HuH-7 (cell line): ENCODE measurements at places on chromosomes 7 and 10.

- no peak for DNase-seq
Measured at GRCh38 chr10:117554241-117554814, 11.8 kb downstream of the EMX2 start.

DNA sequence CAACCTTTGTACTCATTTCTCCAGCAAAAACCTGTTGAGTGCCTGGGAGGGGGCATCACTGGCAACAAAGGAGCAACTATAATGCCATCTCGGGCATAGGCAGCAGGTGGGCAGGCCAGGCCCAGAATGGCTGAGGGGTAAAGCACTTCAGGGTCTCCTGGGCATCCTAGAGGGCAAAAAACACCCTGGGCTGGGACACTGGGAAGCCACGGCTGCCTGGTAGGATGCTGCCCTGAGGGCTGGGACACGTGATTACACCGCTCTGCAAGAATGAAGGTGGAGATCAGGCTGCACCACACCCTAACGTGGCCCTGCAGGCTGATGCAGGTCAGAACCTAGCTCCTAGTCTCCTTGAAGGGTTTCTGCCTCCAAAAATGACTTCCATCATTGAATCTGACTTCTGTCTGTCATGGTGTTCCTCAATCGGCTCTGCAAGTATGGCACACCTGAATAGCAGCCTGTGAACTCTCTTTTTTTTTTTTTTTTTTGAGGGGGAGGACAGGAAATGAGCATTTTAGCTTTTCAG lies 4.5 kb upstream of the TRAPPC14 start:
- DNase-seq = no peak

GRCh38 chr7:157476654-157477549 lies 140.1 kb downstream of the DNAJB6 start:
- DNase-seq = no peak

GRCh38 chr10:24360282-24361127 lies 151.6 kb downstream of the KIAA1217 start:
- DNase-seq = peak; percentile 56

DNA sequence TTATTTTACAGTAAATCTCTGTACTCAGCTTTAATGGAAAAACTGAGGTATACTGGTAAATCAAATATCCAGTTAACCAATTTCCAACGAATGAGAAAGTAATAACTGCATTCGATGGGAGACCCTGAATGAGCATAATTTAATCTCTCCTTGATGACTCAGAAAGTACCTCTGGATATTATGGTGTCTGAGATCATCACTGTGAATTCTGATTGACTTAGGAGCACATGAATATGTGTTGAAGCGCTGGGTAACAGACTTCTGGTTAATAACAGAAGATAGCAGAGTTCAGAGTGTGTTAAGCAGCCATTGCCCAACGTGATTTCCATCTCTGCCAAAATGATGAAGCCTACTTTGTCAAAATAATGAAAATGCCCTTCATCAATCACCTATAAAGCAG lies 116.6 kb downstream of the NRP1 start:
- no peak for DNase-seq

- DNase-seq = no peak
Measured at GRCh38 chr10:86211691-86212390, 154.8 kb downstream of the GRID1 start.

GRCh38 chr10:21449288-21449966 lies 76.1 kb downstream of the SKIDA1 start:
- no peak for DNase-seq

- no peak for DNase-seq
Measured at GRCh38 chr7:14552060-14552459, 350.5 kb downstream of the DGKB start.

DNA sequence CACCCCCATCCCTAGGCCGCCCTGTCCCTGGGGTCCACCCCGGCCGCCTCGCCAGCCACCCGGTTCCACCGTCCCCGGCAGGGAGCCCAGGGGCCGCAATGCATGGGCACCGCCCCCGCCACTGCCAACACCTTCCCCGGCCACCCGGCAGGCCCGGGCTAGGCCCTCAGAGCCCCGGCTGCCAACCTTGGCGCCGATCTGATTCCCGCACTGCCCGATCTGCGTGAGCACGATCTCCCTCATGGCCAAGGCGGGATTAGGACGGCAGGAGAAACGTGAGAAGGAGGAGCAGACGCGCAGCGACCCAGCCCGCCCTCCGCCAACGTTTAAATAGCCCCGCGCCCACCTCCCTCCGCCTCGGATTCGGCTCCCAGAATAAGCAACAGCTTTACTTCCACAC lies at the start of gene TUBB8:
TSS of gene TUBB8 (minus strand) at position 301 of the 400 bp plus-strand sequence. CDS start at position 243, 58 bp downstream.
- DNase-seq = no peak

DNA sequence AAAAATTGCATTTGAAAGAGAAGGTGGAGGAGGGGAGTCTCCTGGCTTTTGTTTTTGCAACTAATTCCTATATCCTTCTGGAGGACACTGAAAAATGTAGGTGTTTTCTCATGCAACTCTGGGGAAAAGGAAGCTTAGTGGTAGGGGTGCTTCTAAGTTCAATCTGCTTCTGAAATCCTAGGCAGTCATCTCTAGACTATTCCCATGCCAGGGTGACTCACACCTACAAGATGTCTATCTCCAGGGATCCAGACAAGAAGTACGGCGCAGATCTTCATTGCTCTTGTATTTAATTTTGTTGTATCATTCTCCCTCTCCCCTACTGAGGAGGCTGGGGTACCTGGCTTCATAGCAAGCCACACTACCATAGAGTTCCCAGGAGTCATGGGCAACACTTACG lies 258.8 kb downstream of the PHF14 start:
- no peak for DNase-seq
